ENCODE measurements at places on chromosomes 3 and 15. TPM values are rescaled to one million over a fixed set of nuclear protein-coding genes. Genes with fewer than 3 reads are reported as not detected.

DNA sequence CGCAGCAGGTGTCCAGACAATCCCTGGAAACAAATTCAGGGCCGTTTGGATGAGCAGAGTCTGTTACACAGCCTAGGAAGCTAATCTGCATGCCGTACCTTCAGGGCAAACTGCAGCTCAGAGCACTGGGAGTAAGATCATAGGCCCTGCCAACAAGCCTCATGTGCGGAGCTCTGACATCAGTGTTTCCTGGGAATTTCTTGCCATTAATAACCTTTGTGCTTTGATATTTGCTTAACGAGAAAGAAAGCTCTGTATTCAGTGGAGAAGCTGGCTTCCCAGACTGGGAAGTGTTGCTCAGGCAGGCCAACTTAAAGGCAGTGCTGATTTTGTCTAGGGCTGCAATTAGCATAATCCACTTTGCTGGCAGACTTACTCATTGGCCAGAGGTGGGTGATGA is 116.1 kb upstream of the KLHL25 start:
- DNase-seq = no peak

The NTRK3 gene
- total RNA-seq = not detected

DNA sequence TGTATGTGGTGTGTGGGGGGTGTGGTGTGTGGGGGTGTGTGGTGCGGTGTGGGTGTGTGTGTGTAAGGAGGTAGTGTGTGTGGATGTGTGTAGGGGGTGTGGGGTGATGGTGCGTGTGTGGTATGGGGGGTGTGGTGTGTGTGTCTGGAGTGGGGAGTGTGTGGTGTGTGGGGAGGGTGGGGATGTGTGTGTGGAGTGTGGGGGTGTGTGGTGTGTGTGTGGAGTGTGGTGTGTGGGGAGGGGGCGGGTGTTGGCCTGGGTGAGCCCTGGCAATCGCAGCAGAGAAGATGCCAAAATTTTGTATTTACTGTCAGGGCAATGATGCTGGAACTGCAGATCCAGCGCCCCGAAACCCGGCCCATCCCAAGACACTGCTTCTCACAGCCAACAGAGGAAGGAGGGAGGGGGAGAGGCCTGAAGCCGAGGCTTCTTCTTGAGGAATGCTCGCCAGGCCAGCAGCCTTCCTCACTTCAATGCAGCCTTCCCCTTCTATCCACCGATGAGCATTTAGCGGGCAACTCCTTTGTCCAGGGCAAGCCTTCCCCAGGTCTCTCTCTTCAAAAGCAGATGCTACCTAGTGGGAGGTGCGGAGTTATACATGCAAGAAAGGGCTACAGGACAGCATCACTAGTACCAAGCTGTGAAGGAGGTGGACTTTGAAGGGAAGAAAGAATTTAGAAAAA is 11.9 kb upstream of the SRP14 start:
- no peak for DNase-seq

The COL6A6 gene
- total RNA-seq = not detected

GRCh38 chr3:28682121-28682520 is 333.5 kb upstream of the AZI2 start:
- DNase-seq = no peak
